CD4-positive, alpha-beta T cell treated with Interferon gamma for 1 hour (primary cell): ENCODE measurements at places on chromosomes 4 and X.

DNA sequence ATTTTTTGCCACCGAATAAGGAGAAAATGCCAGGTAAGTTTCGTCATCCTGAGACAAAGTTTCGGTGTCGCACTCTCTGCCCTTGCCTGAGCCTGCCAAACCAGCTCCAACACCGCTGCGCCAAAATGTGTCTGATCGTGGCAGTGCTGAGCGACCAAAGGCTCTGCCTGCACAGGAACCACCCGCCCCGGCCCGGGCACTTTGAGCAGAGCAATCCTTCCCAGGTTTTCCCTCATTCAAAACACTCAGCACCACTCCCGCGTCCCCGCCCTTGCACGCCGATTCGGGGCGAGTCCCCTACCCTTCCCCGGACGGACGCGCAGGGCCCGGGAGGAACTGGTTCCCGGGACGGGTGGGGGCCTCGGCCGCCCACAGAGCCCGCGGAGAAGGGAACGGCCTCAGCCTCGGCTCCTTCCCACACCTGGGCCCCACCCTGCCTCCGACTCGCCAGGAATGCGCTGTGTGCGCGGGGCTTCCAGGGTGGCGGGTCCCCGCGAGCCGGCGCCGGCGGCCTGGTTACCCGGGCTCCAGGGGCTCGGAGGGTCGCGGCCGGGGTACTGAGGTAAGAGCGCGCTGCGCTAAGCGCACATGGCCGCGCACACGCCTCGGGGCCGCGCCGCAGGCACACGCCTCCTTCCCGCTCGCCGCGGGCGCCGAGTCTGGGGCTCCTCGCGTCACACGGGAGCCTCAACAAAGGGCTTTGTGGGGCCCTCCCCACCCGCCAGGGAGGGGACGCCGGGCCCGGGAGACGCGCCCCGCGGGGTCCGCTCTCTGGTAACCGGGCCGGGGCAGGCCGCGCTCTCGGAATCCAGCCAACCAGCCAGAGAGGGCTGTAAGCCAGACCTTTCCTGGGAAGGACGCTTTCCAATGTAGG, at the start of gene C4orf36:
Gene C4orf36 (minus strand): TSS at position 661 of the 874 bp plus-strand sequence. CDS start 902 bp downstream, outside the sequence.
- DNase-seq = peak; percentile 5

- DNase-seq = no peak
Observed at GRCh38 chr4:187178587-187178986, 454.9 kb upstream of the FAT1 start.

DNA sequence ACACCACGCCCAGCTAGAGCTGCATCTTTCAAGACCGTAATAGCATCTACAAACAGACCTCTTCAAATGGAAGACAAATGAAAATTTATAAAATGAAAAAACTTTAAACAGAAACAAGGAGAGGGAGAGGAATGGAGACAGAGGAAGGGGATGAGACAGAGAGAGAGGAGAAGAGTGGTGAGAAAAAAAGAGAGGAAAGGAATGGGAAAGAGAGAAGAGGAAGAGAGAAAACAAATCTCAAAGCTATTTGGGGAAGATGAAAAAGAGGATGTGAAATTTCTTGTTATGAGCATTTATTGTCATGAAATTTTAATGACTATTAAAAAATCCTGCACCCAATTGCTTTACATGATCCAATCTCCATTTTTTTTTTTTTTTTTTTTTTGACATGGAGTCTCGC, 726.9 kb downstream of the GRID2 start:
- no peak for DNase-seq

DNA sequence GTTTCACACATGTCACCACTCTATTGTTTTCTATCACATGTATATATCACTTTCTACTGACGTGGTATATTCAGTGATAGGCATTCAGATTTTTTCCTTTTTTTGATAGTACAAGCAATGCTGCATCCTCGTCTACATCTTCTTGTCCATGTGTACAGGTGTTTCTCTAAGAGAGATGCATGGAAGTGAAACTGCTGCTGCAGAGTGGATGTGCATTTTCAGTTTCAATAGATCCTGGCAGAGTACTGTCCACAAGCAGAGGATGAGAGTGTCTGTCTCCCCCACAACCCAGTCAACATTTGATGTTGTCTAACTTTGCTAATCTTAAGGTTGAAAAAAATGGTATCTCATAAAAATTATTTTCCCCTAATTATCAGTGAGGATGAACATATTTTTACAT, 194.0 kb upstream of the CASK start:
- no peak for DNase-seq

DNA sequence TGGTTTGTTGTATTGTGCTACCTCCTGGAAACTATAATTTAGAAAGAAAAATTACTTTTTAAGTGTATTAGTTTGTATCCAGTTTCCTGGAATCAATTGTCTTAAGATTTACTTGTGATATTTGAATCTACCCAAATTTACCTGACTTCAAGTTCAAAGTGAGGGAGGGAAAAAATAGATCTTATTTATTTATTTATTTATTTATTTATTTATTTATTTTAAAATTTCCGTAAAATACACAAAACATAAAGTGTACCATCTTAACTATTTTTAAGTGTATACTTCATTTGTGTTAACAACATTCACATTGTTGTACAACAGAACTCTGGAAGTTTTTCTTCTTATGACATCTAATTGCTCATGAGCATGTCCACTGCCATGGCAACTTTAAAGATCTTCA, 356.0 kb downstream of the DACH2 start:
- DNase-seq = no peak

DNA sequence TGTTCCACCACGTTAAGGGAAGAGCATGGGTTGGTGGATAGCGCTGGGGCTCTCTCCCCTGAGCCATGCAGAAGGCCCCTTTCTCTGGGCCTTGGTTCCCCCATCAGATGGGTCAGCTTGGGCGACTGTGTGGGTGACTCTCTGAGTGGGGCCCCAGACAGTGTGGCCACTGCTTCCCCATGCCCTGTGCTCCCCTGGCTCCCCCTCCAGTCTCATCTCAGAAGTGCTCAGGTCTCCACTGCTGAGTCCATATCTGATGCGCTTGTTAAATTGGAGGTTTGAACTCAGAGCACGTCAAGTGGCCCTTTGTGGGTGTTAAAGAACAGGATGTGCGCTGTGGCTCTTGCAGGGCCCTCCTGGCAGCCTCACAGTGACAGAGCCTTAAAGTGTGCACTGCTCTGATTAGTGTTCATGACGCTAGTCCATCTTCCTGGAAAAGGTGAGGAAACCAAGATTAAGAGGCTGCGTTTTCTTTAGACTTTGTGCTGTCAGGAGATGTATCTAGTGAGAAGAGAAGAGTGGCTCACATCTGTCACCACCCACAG, 59.8 kb downstream of the NELFA start:
- no peak for DNase-seq

DNA sequence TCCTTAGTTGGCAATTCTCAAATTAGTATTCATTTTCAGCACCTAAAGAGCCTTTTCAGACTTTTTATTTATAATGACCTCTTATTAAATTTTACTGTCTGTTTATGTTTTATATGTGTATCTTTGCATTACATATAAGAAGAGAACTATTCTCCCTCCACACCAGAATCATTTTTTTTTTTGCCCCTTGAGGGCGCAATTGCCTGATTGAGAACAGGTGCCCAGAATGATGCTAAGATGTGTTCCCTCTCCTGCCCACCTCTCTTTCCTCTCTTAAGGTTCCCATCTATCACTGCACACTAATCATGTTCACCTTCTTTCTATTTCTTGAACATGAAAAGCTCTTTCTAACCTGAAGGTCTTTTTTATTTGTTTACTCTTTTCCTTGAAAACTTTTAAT, 44.2 kb upstream of the ADAM29 start:
- no peak for DNase-seq

GRCh38 chrX:48068096-48068887, 3.1 kb downstream of the ZNF630 start:
- no peak for DNase-seq

DNA sequence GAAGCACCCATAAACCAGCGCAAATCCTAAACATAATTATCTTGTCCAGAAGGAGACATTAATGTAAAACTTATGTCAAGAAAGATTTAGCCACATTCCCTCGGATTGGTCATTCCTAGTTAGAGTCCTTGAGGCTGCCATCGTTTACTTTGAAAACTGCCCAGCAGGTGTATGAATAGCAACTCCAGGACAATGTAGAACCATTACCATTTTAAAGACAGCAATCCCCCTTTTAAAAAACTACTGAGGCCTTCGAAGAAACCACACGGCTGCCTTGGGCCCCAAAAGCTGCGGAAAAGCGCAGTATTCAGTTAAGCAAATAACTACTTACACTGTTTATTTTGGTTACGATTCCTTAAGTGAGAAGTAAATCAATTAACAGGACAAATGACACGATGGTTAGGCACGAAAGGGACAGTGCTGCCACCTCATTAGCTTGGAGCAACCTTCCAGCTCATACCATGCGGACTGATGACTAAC, 822 bp upstream of the SGMS2 start:
- no peak for DNase-seq

DNA sequence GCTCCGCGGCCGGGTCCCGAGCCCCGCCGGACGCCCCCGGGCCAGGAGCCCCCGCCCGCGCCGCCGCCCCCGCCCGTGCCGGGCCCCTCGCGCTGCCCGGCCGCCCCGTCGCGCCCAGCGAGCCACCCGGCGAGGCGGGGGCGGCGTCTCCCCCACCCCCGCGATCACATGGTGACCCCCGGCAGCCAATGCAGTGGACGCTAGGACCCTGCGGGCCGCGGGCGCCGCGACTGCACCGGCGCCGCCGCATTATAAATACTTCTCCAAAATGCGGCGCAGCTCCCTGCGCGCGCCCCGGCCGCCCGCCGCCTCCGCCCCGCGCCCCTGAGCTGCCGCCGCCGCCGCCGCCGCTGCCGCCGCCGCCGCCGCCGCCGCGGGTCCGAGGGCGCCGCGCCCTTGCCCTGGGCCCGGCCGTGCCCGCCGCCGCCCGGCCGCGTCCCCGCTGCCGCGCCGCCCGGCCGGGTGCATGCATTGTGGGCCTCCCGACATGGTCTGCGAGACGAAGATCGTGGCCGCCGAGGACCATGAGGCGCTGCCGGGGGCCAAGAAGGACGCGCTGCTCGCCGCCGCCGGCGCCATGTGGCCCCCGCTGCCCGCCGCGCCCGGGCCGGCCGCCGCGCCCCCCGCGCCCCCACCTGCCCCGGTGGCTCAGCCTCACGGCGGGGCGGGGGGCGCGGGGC, at the start of gene NAT8L:
Gene NAT8L (plus strand): TSS at position 282 of the 680 bp plus-strand sequence. CDS start 185 bp downstream, at position 467.
- no peak for DNase-seq

- DNase-seq = no peak
Observed at GRCh38 chr4:86294883-86295282, 65.0 kb downstream of the MAPK10 start.

- DNase-seq = no peak
Observed at GRCh38 chr4:148103597-148104355, 338.4 kb downstream of the NR3C2 start.

DNA sequence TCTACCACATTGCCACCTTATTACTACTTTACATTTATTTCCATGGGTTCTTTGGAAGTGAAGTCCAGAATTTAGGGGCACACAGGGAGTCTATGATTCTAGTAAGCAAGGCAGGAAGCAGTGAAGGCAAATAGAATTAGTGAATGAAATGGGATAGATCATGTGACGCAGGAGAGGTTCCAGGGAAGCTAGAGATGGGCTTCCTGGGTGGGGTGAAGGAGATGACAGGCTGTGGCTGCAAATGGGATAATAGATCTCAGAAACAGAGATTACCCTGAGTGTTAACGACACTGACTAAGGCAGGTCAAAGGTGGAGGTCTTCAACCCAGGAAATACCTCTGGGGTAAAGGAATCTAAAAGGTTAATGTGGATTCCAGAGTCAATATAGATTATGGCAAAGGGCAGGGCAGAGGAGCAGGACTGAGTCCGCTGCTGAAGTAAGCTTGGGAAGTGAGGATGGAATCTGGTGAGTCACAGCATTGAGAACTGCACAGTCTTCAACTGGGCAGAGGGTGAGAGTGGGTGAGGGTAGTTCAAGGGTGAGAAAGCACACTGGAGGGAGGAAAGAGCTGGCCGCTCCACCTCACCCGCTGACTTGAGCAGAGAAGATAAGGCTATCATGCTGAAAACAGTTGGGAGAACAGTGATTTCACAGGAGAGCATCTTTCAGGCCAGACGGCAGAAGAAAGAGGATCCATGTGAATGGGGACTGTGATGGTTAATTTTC, 70.8 kb downstream of the ANXA3 start:
- no peak for DNase-seq

GRCh38 chr4:5760246-5760645, 49.2 kb downstream of the EVC start:
- no peak for DNase-seq

DNA sequence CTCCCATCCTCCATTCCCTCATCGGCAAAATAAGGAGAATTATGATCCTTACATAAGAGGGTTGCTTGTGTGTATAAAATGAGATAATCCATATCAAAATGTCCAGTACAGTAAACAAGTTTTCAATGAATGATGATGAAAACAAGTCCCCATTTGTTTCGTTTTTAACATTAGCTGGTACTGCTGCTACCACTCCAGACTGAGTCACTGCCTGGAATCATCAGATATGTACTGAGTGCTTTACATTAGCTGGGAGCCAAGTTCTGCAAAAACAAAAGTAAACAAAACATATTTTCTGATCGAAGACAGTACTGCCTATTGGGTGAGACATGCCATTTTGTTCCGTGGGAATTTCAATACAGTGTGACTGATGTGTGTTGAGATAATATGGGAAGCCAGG, 123.2 kb upstream of the IGFBP7 start:
- no peak for DNase-seq

- no peak for DNase-seq
Observed at GRCh38 chrX:128106630-128107029, 54.4 kb upstream of the ACTRT1 start.

- DNase-seq = no peak
Observed at GRCh38 chrX:66110112-66110511, 53.9 kb upstream of the HEPH start.

DNA sequence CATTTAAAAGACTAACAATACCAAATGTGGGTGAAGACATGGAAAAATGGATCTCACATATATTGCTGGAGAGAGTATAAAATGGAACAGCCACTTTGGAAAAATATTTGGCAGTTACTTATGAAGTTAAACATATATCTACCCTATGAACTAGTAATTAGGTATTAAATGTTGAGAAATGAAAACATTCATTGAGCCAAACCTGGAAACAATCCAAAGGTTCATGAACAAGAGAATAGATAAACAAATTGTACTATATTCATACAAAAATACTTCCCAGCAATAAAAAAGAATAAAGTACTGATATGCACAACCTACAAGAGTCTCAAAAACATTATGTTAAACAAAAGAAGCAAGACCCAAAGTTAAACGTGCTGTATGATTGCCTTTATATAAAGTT, 4.0 kb upstream of the EGF start:
- DNase-seq = no peak

DNA sequence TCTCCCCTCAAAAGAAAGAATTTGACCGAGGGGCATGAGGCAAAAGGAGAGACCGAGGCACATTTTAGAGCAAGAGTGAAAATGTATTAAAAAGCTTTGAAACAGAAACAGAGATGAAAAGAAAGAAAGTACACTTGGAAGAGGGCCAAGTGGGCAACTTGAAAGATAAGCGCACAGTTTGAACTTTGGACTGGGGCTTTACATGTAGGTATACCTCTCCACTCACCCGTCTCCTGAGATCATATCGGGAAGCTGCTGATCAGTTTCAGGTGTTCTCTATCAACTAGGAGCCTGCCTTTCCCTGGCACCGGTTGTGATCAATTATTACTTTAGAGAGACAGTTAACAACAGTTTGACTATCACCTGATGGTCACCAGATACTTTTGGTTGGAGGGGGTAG, 2666.5 kb downstream of the ARAP2 start:
- DNase-seq = no peak
